ENCODE measurements at places on chromosomes 12 and 14.
A peak's percentile ranks its signal among the peaks of the same experiment; 100 is the strongest.

- DNase-seq: no peak
Observed at GRCh38 chr14:88323086-88323522, at the start of gene KCNK10. Gene KCNK10, minus strand, starts transcription at chr14:88323269. Its CDS starts 471 bp downstream, at chr14:88322798.

DNA sequence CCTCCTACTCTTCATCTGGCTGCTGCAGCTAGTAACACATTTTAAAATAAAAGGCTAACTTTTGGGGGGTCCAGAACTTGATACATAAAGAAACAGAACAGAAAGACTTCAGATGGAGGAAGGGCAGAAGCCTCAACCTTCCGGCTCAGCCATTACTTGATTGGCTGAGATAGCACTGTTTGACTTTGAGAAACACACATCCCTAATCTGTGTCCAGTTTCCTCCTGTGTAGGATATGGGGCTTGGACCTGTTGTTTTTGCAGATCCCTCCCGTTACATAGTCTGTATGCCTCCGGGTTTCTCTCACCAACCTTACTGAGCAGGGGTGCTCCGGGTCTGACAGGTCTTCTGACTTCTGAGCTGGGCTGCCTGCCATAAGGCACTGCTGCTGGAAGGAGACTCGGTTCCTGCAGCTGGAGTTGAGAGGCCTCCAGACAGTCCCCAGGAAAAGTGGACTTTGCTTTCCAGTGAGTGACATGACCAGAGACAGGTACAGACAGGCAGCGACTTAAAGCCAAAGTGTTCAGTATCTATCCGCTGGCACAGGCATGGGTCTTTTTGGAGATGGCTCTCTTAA, 8.3 kb upstream of the ZNF641 start:
- no peak for DNase-seq

GRCh38 chr14:102280376-102280962, 24.5 kb downstream of the MOK start:
- no peak for DNase-seq

DNA sequence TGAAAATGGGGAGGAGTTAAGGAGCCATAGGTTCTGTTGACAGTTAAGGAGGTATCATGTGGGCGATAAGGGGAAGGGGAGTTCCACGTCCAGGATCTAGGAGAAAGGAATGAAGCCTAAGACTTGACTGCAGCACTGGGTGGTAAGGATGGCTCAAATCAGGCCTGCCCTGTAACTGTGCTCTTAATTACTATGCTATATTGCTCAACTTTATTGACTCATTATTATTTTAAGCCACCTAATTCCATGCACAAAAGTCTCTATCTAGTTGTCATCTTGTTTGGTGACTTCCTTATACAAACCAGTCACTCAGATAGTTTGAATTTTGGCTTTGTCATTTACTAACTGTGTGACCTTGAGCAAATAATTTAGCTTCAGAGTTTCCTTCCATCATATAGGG, 242.1 kb upstream of the ARHGAP5 start:
- DNase-seq: no peak

GRCh38 chr12:78331753-78332152, 501.1 kb downstream of the NAV3 start:
- no peak for DNase-seq

DNA sequence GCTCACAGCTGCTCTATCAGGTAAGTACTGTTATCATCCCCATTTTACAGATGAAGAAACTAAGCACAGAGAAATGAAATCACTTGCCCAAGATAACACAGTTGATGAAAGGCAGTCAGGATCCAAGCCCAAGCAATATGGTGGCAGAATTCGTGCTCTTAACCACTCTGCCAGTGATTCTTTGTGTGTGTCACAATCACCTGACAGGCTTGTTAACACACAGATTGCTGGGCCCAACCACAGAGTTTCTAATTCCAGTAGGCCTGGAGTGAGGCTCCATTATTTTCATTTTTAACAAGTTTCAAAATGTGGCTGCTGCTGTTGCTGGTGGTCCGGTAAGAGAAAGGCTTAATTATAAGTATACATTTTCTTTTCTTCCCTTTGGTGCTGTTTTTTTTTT, 134.2 kb downstream of the TGFB3 start:
- DNase-seq: no peak

GRCh38 chr14:102221026-102221425, 81.3 kb downstream of the WDR20 start:
- DNase-seq: no peak

DNA sequence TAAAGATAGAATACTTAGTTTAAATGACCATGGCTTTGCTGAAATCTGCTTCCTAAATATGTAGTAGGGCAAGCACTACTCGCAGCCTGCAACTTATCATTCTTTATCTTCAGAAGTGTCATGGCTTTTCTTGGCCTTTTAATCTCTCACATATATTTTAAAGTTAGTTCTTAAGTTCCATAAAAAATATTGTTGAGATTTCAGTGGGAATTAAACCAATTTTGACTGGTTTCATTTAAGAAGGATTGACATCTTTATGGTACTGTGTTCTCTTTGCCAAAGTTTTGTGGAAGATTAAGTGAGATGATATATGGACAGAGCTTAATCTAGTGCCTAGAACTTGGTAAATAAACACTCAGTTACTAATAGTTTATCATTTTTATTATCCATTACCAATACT, 56.7 kb downstream of the KIAA0586 start:
- DNase-seq: no peak

DNA sequence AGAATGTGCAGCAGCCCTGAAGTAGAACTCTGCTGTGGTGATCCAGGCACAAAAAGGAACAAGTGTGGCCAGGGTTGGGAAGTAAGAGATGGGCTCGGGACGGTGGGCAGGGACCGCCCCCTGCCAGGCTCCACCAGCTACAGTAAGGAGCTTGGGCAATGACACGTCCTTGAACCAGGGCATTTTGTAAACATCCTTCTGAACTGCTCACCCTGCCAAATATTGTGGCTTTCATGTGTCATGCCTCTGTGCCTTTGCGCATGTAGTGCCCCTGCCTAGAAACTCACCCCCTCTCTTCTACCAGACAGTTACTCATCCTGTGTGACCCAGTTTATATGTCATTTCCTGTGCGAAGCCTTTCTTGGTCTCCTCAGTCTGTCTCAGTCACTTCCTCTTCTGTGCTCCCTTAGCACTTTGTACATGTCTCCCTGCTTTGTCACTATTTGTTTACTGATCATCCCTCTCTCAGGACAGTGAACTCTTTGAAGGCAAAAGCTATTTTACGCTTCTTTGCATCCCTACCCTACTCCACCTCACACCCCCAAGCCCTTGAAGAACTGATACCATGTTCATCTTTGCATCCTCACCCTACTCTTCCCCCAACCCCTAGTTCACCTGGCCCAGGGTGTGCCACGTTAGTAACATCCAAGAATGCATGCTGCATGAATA, 108.9 kb upstream of the PLEKHG7 start:
- peak; percentile 72 for DNase-seq

- no peak for DNase-seq
Observed at GRCh38 chr12:121483949-121484348, 84.0 kb downstream of the RNF34 start.

GRCh38 chr14:70697701-70698100, 56.0 kb downstream of the TTC9 start:
- DNase-seq: no peak

- DNase-seq: no peak
Observed at GRCh38 chr12:57309420-57309819, 58.4 kb upstream of the STAC3 start.

DNA sequence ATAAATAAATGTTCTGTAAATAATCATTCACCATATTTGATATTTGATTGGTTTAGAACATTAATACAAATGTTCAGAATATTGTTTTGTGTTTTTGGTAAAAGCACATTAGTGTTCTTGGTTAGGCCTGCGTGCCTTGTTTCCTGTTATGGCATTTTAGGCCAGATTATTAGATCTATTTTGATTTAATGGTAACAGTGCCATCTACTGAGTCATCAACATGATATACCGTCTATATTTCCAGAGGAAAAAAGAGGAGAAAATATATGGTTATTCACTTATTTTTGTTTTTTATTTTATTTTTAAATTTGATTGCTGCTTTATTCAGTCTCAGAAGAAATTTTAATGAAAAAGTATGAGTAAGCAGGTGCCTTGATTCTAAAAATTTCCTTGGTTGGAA, 60.3 kb downstream of the GPHN start:
- no peak for DNase-seq

DNA sequence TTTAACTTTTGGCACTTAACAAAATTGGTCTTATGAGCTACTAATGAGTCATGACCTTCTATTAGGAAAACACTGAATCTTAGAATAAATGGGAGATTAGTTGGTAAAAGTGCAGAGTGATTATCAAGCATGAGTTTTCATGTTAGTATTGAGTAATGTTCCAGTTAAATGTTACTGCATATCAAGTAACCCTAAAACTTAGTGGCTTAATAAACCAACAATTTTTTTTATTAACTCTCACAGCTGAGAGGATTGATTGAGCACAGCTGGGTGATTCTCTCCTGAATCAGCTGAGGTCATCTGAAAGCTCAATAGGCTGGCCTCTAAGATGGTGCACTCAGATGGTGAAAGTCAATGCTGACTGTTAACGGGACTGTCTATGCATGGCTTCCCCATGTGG, 248.6 kb downstream of the BCL11B start:
- DNase-seq: no peak

DNA sequence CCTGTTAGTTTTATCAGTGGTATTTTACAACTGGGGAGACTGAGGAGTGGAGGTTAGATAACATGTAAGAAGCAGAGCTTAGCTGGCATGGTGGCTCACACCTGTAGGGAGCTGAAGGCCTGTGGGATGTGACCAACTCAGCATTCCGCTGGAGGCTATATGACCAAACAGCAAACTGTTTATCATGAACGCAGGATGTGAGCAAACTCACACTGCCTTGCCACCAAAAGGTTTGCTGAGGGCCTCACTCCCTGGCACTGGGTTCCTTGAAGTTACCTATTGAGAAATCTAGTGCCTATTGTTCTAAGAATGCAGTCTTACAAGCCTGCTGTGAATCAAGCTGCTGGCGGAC, 23.4 kb downstream of the JKAMP start:
- DNase-seq: no peak

GRCh38 chr12:7207866-7208625, 18.6 kb downstream of the PEX5 start:
- no peak for DNase-seq

DNA sequence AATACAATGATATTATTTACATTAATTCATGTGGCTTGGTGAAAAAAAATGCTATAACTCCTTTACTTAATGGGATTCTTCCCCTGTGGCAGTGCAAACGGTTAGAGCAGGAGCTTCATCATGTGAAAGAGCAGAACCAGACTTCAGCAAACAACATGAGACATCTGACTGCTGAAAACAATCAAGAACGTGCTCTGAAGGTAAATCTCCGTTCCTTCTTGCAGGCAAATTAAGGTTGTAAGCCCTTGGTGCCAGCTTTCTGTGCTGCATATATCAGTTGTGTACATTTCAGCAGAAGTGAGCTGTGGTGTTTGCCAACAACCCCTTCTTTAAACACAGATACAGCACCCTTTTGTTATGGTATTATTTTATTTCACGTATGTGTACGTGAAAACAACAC, 171.7 kb downstream of the MIPOL1 start:
- DNase-seq: no peak

DNA sequence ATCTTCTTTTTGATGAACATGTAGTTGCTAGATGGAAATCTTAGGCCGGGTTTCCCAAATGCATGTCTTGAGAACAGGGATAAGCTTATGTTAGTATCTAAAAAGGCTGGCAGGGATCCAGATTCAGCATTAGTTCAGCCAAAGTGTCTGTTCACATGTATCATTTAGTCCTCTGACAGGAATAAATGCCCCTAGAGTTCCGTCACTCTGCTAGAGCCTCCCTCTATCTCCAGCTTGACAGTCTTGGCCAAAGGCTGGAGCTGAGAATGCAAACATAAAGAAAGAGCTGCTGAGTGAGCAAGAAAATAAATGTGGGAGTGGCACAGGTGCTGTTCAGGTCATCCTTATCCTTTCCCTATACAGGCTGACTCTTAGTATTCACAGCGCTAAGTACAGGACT, 13.8 kb upstream of the NELL2 start:
- DNase-seq: no peak

DNA sequence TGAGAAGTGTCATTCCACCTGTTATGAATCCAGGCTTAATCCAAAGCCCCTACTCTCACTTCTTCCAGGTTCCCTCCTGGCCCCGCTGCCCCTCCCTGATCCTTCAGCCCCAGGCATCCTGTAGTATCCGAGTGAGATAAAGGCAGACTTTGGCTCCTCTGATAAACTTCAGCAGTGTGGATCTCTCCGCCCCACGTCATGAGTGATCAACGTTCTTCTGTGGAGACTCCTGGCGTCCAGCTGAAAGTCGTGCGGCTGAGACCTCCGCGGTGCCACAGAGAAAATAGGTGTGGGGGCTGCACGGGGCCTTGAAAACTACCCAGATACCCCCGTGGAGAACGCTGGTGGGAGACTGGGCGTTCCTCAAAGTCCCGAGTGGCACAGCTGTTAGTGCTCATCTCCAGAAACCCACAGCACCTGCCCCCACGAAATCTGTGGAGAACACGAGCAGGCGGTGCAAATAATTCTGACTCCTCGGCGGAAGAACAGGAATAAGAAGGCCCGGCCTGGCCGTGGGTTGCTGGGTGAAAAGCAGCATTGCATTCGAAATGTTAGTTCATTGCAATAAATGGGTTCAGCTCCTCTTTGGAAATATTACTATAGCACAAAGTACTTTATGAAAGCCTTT, 180.0 kb upstream of the RGS6 start:
- no peak for DNase-seq

DNA sequence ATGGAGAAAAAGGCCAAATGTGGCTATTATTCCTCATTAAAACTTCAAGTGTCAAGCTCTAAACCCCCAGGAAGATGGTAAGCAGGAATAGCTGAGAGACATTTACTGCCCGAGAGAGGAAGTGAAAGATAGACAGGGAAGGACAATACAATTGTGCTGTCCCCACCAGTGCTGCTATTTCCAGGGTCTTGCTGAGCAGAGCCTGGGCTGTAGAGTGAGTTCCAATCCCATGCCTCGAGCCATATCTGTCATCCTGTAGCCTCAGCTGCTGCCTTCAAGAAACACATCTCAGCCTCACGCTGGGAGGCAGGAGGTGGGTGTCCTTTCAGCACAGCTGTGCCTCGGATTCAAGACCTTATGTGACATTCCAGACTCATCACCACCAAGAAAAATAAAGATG, 114.0 kb downstream of the RPAP3 start:
- no peak for DNase-seq

GRCh38 chr12:106585521-106586277, 2.9 kb downstream of the RFX4 start:
- DNase-seq: no peak

GRCh38 chr14:90111895-90112534, 50.2 kb downstream of the KCNK13 start:
- no peak for DNase-seq

DNA sequence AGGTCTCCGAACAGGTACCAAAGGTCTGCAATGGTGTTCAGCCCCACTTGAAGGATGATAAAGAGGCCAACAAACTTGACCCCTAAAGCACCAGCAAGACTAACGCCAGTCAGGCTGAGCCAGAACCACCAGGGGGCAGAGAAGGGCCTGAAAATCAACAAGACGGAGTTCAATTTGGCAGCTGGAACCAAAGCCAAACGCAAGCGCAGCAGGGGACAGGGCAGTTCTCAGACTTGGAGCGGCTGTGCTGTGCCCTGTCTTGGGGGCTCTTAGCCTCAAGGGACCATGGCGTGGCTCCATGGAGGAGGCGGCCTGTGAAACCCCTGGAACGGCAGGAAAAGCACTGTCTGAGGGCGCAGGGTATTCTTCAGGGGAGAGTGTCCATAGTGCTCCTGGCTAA, 19.6 kb downstream of the POMT2 start:
- peak; percentile 31 for DNase-seq

GRCh38 chr12:49160399-49160798, 28.5 kb downstream of the TUBA1A start:
- no peak for DNase-seq

- no peak for DNase-seq
Observed at GRCh38 chr12:15852383-15852782, 29.8 kb upstream of the STRAP start.

- DNase-seq: no peak
Observed at GRCh38 chr14:21191261-21191808, 35.5 kb upstream of the OR5AU1 start.
